ENCODE measurements at places on chromosomes 1 and 21.
A peak's percentile ranks its signal among the peaks of the same experiment; 100 is the strongest.

DNA sequence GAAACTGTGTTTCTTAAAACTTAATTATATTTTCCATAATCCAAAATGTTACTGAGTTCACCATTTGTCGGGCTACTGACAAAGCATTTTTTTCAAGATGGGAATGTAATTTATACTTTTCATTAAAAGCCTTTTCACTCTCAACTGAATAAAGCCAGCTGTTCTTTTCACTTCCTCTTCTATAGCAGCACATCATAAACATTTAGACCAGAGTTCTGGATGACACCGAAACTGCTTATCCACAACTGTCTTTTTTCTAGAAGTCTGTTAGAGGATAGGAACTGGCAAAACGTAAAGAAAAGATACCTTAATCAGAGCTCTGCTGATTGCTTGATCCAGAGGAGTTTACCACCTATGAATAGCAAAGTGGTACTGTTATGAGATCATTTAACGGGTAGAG, 594.7 kb downstream of the ADGRL2 start:
- no peaks in the 10 kb centered on the region for H3K36me3 ChIP-seq
- no peak overlapping the region for H3K27ac ChIP-seq

DNA sequence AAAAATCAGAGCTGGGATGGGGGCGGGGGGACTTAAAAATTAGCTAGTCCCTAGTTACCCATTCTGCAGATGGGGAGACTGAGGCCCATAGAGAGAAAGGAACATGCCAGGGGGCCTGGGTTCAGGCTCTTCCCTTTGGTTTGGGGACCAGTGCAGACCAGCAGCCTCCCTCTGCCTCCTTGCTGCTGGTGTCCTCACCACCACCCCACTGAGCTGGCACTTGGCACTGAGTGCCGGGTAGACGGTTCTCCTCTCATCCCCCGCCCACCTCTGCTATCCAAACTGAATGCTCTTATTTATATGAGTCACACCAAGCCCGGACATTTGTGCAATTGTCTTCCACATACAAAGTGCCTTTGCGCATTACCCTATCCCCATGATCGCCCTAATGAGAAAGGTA, 39.2 kb downstream of the CAMK2N1 start:
- no peak overlapping the region for H3K4me3 ChIP-seq
- H3K27me3 ChIP-seq = peaks cover 15% of the 10 kb centered on the region
- no peaks in the 10 kb centered on the region for H3K36me3 ChIP-seq
- H3K27ac ChIP-seq = no peak overlapping the region
- no peak for ATAC-seq
- peaks cover 3% of the 10 kb centered on the region for H3K4me1 ChIP-seq

- H3K4me1 ChIP-seq = no peaks in the 10 kb centered on the region
- H3K36me3 ChIP-seq = no peaks in the 10 kb centered on the region
- no peak overlapping the region for H3K4me3 ChIP-seq
- H3K27ac ChIP-seq = no peak overlapping the region
- no peaks in the 10 kb centered on the region for H3K27me3 ChIP-seq
Measured at GRCh38 chr1:244065063-244065793, 14.1 kb downstream of the ZBTB18 start.

DNA sequence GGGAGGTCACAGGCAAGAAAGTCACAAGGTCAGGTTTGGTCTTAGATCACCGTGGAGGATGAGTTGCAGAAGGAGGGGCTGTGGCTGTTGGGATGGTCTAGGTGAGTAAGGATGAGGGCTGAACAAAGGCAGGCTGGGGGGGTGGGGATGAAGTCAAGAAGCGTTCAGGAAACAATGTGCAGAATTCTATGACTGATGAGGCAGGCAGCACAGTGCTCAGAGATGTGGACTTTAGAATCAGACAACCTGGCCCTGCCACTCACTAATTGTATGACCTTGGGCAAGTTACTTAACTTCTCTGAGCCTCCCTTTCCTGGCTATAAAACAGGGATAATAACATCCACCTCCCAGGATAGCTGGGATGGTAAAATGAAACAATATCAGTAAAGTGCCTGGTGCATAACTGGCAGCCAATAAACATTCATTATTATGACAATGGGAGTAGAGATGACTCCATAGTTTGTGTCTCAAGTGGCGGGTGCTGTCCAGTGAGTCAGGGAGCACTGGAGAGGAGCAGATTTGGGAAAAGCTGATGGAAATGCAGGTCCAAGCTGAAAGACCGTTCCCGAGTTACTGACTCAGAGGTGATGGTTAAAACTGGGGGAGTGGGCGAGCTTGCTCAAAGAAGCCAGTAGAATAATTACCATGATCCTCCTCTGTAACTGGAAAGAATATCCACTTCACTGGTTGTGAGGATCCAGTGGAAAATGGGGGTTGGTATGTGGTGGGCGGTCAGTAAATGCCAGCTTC, 2.1 kb downstream of the TIE1 start:
- no peak overlapping the region for H3K4me3 ChIP-seq
- H3K27me3 ChIP-seq = peaks cover 10% of the 10 kb centered on the region
- H3K27ac ChIP-seq = no peak overlapping the region
- ATAC-seq = no peak

DNA sequence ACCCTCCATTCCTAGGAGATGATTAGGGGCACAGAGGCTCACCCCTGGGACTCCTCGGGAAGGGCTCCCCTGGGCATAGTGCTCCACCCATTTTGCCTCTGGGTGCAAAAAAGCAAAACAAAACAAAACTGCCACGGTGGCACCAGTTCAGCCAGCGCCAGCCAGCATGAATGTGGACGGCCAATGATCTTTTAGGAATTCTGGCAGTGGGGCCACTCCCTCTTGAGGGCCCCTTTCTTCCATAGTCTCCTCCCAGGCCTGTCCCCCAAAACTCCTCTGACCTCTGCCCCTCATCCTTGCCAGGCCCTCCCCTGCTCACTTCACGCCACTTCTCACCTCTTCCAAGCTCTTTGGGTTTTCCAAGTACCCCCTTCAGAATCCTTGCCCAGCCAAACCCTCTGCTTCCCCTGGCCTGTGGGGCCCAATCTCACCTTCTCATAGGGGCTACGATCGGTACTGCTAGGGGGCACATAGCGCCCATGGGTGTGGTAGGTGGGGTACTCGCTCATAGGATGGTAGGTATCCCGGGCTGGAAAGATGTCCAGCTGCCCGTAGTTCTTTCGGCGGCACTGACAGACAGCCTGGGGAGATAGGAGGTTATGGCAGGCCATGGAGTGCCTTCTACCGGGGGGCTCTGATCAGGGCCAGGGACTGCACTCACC, 13.3 kb downstream of the TRIM46 start:
- no peak overlapping the region for H3K4me3 ChIP-seq
- ATAC-seq = no peak
- H3K4me1 ChIP-seq = peaks cover 17% of the 10 kb centered on the region

DNA sequence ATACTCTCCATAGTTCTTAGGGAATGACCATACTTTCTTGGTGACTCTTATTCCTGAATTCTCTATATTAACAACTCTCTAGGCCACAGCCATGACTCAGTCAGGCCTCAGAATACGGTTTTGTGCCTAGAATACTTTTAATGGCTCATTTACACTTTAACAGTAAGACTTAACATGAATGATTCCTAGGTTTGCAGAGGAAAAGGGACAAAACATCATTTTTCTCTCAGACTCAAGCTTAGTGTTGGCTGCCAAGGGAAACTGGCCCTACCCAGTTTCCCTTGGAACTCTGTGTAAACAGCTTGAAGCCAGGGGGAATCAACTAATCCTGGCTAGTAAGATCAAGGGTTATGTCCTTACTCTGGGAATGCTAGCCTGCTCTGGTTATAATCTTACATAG, 164.9 kb upstream of the PKN2 start:
- H3K27me3 ChIP-seq = peaks cover 22% of the 10 kb centered on the region
- no peak overlapping the region for H3K4me3 ChIP-seq
- ATAC-seq = no peak
- no peak overlapping the region for H3K27ac ChIP-seq
- no peaks in the 10 kb centered on the region for H3K36me3 ChIP-seq

DNA sequence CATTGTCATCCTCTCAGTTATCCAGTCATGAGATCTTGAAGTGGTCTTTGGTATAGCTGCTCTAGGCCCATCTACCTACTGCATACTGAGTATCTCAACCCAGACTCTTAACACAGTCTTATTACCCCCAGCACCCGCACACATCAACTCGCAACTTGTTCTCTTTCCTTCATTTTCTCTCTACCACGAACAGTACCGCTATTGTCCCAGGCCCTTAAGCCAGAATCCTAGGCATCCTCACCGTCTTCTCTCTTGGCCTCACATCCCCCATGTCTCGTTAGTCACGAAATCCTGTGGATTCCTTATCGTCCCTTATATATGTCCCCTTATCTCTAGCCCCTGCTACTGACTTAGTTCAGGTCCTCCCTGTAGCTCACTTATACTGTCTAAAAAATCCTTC, 126.4 kb downstream of the TMEM53 start:
- no peaks in the 10 kb centered on the region for H3K36me3 ChIP-seq
- no peaks in the 10 kb centered on the region for H3K4me1 ChIP-seq
- H3K27me3 ChIP-seq = peaks cover 38% of the 10 kb centered on the region
- H3K4me3 ChIP-seq = no peak overlapping the region
- no peak for ATAC-seq

GRCh38 chr1:89104687-89105086, 21.2 kb downstream of the GBP2 start:
- H3K27me3 ChIP-seq = no peaks in the 10 kb centered on the region
- ATAC-seq = peak; percentile 5
- peaks cover 12% of the 10 kb centered on the region for H3K4me1 ChIP-seq
- H3K36me3 ChIP-seq = no peaks in the 10 kb centered on the region

GRCh38 chr1:54105736-54106269, 47.0 kb downstream of the CDCP2 start:
- peaks cover 10% of the 10 kb centered on the region for H3K36me3 ChIP-seq
- H3K27ac ChIP-seq = no peak overlapping the region
- no peaks in the 10 kb centered on the region for H3K27me3 ChIP-seq
- no peaks in the 10 kb centered on the region for H3K4me1 ChIP-seq

DNA sequence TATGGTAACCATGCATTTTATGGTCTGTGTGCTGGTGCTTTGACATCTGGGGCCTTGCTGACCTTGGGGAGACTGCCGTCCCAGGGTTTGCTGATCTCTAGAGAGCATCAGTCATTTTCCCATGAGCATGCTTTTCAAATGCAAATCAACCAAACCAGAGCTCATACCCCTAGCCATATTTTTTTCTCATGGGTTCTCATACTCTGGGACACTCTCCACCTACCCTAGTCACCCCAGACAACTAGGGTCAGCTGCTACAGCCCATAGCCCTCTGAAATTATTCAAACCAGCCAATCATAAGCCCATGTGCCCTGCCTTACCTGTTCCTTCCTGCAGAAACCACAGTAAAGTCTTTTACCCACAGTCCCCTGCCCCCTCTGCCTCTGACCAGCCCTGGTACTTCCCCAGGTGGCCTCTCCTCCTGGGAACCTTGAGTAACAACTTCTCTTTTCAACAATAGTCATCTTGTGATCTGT, 132.0 kb downstream of the MAP3K21 start:
- H3K4me1 ChIP-seq = peaks cover 5% of the 10 kb centered on the region
- H3K27ac ChIP-seq = no peak overlapping the region
- H3K36me3 ChIP-seq = no peaks in the 10 kb centered on the region
- H3K27me3 ChIP-seq = peaks cover 11% of the 10 kb centered on the region
- ATAC-seq = peak; percentile 68
- no peak overlapping the region for H3K4me3 ChIP-seq

GRCh38 chr1:4768553-4768952, 114.1 kb downstream of the AJAP1 start:
- no peaks in the 10 kb centered on the region for H3K36me3 ChIP-seq
- no peak overlapping the region for H3K4me3 ChIP-seq
- no peak overlapping the region for H3K27ac ChIP-seq
- ATAC-seq = no peak
- H3K4me1 ChIP-seq = no peaks in the 10 kb centered on the region

- no peaks in the 10 kb centered on the region for H3K36me3 ChIP-seq
- H3K27ac ChIP-seq = no peak overlapping the region
- no peak for ATAC-seq
- H3K4me3 ChIP-seq = peak overlapping the region; percentile 54
- H3K27me3 ChIP-seq = peaks cover 31% of the 10 kb centered on the region
Measured at GRCh38 chr1:228009116-228009827, 2.5 kb downstream of the WNT3A start.

- H3K4me3 ChIP-seq = no peak overlapping the region
- H3K27me3 ChIP-seq = peaks cover 4% of the 10 kb centered on the region
- H3K4me1 ChIP-seq = no peaks in the 10 kb centered on the region
- no peaks in the 10 kb centered on the region for H3K36me3 ChIP-seq
Measured at GRCh38 chr1:147505568-147505967, 35.7 kb upstream of the BCL9 start.

DNA sequence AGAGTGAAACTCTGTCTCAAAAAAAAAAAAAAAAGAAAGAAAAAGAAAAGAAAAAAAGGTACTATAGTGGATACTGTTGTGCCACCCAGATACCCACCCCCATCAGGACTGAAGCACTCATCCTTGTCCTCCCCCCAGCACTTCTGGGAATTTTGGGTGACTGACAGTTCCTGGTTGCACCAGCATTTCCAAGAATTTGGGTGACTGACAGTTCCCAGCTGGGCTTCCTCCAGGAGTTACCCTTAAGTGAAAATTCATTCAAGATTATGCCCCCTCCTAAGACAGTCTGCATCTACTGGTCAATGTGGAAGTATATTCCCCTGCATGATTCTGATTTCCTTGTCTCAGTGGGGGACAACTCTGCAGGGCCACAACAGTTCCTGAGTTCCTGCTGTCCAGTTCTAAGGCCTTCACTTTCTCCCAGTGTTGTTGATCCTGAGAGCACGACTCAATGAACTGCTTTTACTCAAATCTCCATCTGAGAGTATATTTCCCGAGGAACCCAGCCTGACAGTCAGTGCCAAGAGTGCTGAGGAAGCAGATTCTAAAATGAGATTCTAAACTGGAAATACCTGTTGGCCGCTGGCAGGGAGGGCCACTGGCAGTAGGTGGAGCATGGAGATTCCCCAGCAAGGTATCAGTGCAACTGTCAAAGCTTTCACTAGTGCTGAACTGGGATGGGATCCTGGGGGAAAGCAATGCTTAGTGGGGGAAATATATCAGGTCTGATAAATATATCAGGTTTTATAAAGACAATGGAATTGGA, 18.5 kb downstream of the RIIAD1 start:
- no peaks in the 10 kb centered on the region for H3K36me3 ChIP-seq
- H3K27me3 ChIP-seq = no peaks in the 10 kb centered on the region
- H3K27ac ChIP-seq = no peak overlapping the region
- no peaks in the 10 kb centered on the region for H3K4me1 ChIP-seq

DNA sequence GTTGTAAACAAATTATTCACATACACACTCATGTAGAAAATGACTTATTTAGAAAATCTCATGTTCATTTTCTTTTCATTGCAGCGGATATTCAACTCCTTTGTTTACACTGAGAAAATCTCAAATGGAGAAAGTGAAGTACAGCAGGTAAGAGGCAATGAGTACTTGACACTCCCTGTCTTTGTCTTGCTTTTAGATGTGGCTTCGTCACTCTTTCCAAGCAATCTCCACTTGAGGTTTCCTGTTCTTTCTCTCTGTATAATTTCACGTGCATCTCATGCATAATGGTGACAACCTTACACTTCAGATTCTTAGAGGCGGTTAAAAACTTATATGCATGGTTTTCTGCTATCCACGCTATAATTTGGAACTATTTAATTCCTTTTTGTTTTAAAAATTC, 80.6 kb downstream of the CACHD1 start:
- H3K4me1 ChIP-seq = peaks cover under 1% of the 10 kb centered on the region
- no peak overlapping the region for H3K27ac ChIP-seq
- no peak overlapping the region for H3K4me3 ChIP-seq
- H3K27me3 ChIP-seq = peaks cover 7% of the 10 kb centered on the region
- ATAC-seq = peak; percentile 70
- no peaks in the 10 kb centered on the region for H3K36me3 ChIP-seq
